ENCODE measurements at places on chromosomes 16 and 17. TPM values are rescaled to one million over a fixed set of nuclear protein-coding genes. Genes with fewer than 3 reads are reported as not detected.

DNA sequence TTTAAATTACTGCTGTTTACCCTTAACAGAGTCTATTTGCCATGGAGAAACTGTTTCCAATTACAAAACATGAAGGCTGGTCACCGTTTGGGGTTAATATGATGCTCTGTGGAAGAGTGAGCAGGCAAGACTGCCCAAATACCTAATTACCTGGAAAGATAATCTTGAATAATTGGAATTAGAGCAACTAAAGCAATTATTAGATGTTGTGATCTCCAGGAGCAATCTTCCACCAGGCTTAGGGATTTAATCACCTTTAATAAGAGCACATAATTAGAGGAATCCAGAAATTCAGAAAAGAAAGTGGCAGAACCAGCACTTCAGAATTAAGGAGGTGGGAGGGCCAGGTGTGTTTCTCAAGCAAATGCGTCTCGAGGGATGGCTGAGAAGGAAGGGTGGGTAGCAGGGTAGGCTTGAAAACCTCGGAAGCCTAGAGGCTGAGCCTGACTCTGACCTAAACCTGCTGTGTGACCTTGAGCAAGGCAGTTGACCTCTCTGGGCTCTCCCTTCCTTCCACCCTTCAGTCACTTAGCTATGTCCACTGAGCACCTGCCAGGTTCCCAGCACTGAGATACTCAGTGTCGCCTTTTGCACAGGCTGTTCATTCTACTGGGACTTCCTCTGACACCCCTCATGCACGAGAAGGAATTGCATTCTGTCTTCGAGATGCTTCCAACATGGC, 113.2 kb downstream of the GSG1L start:
- no peak for DNase-seq

DNA sequence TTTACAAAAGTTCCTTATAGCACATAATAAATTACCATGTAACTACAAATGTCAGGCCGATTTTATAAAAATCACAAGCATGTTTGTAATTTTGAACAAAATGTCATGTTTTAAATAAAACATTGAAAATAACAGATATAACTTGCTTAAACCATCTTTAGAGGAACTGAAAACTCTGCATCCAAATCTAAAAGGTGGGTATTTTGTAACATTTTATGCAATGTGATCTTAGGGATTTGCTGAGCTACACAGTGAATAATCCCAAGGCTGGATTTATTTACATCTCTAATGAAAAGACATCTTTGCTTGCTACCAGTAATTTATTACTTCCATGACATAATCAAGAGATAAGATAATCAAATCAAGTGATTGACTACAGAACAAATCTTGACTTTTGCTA, 47.5 kb downstream of the N4BP1 start:
- DNase-seq = no peak

GRCh38 chr17:29645515-29646051, 22.9 kb upstream of the CORO6 start:
- DNase-seq = no peak

DNA sequence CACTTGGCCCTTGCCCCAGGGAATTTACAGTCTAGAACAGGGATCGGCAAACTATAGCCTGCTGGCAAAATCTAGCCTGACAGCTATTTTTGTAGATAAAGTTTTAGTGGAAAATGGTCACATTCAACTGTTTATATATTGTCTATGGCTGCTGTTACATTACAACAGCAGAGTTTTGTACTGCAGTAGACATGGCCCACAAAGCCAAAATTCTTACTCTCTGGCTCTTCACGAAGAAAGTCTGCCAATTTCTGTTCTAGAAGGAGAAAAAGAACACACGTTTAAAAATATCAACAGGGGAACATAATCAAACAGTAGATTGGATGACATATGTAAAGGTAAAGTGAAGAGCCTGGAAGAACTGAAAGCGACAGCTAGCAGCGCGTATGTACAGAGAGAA, 33.2 kb upstream of the CCDC182 start:
- no peak for DNase-seq

DNA sequence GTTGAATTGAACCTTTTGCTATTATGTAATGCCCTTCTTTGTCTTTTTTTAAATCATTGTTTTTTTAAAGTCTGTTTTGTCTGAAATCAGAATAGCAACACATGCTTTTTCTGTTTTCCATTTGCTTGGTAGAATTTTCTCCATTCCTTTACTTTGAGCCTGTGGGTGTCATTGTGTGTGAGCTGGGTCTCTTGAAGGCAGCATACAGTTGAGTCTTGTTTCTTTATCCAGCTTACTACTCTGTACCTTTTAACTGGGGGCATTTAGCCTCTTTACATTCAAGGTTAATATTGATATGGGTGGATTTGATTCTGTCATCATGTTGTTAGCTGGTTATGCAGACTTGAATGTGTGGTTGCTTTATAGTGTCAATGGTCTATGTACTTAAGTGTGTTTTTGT, 292.0 kb downstream of the MAP2K4 start:
- no peak for DNase-seq

GRCh38 chr16:24969071-24969470, 46.1 kb downstream of the ARHGAP17 start:
- DNase-seq = no peak

GRCh38 chr17:59154292-59154720, 680 bp downstream of the SKA2 start:
- DNase-seq = peak; percentile 50

- DNase-seq = no peak
Measured at GRCh38 chr17:19756546-19756945, 8.4 kb upstream of the ALDH3A1 start.

GRCh38 chr16:78288888-78289287, 189.4 kb downstream of the WWOX start:
- no peak for DNase-seq

DNA sequence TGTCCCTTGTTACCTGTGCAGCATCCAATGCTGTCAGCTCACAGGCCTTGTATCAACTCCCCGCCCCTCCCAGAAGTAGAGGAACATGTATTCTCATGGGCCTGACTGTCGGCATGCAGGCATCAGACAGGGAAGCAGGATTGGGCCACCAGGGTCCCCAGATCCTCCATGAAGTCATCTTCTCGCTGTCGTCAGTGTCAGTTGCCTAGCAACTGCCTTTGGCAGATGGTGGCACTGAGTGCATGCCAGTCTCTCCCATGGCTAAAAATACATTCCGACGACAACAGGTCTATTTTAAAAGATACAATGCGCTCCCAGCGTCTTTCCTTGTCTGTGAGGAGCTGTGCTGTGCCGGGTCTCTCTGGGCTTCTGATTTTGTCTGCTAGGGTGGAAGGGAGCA, 36.8 kb upstream of the CES5A start:
- no peak for DNase-seq

GRCh38 chr16:65122724-65123395, 997 bp upstream of the CDH11 start:
- DNase-seq = peak; percentile 58

DNA sequence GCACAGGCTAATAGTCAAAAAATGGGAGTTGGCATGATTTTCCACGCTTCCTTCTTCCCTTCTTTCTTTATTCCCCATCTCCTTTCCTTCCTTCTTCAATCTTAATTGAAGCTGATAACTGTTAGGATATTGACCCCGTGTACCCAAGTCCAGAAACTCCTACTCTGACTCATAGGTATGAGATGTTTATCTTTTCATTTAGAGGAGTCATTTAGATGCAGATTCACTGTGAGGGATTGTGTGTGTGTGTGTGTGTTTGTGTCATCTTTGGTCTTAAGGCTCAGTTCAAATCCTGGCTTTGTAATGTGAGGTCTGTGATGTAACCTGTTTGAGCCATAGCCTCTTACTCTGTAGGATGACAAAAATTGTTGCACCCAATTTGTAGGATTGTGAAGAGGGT, 332.0 kb upstream of the MAF start:
- DNase-seq = no peak

GRCh38 chr16:73610160-73610559, 562.2 kb upstream of the ZFHX3 start:
- no peak for DNase-seq

DNA sequence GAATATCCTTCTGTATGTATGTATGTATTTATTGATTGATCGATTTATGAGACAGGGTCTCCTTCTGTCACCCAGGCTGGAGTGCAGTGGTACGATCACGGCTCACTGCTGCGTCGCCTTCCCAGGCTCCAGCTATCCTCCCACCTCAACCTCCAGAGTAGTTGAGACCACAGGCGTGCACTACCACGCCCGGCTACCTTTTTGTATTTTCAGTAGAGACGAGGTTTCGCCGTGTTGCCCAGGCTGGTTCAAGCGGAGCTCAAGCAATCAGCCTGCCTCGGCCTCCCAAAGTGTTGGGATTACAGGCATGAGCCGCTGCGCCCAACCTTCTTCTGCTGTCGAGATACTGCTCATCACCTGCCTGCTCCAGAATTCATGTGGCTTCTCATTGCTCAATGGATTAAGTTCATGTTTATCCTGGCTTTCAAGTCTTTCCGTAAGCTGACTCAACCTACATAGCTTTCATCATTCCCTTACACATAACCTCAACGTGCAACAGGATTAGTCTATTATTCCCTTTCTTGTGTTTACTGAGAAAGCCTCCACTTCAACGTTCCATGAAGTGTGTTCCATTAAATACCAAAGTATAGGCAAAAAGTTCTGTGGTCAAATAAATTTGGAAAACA, 13.6 kb downstream of the TAC4 start:
- DNase-seq = no peak

GRCh38 chr17:4362141-4362540, 4.3 kb downstream of the UBE2G1 start:
- DNase-seq = no peak

Gene TBC1D3E
- not detected for total RNA-seq

Gene RAB26
- total RNA-seq = 27.2 TPM

Gene HS3ST3B1
- 1.7 TPM for total RNA-seq

Gene MILR1
- 0.82 TPM for total RNA-seq

Gene RAB11FIP4
- total RNA-seq = 46.9 TPM

Gene FOXN1
- 0.36 TPM for total RNA-seq

Gene METRNL
- 96.7 TPM for total RNA-seq
